A549 (cell line): ENCODE measurements at places on chromosomes 12 and 14.

GRCh38 chr12:9961106-9961505, 10.1 kb upstream of the CLEC12A start:
- DNase-seq: no peak

GRCh38 chr14:92510972-92511371, 2.6 kb upstream of the RIN3 start:
- DNase-seq: no peak

- DNase-seq: no peak
Measured at GRCh38 chr14:77882636-77883035, 82.7 kb downstream of the ADCK1 start.

DNA sequence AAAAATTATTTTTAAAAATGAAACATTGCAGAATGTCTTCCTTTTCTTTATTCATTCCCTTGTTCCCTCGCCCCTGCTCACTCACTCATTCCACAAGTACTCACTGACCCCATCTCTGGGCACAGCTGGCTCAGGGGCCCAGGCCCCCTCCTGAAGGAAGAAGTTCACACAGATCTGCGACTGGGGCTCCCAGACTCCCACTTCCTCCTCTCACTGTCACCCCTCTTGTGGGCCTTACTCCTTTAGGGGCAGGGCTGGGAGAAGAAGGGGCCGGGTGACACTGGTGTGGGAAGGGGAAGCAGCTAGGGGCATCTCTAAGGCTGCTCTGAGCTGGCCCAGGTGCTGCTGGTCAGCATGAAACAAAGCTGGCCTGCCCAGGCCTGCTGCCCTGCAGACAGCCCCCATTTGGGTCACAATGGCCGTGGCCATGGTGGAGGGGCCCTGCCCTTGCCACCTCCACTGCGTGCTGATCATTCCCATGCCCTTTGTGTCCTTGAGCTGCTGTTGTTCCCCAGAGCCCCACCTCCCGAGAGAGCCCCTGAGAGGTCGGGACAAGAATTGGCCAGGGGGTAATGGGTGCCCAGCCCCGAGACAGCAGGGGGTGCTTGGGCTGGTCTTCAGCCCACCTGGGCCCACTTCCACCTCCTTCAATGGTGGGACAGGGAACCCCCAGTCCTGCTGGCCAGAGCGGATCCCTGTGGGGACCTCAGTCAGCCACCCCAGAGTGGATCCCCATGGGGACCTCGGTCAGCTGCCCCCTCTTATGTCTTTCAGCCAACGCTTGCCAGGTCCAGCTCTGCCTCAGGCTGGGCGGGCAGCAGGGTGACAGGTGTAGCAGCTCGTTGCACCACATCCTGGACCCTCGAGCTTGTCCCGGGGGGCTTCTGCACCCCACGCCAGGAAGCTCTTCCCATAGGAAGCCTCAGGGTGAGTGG, 212.4 kb upstream of the C14orf180 start:
- no peak for DNase-seq

GRCh38 chr12:125399489-125399888, 334.3 kb downstream of the AACS start:
- DNase-seq: no peak

DNA sequence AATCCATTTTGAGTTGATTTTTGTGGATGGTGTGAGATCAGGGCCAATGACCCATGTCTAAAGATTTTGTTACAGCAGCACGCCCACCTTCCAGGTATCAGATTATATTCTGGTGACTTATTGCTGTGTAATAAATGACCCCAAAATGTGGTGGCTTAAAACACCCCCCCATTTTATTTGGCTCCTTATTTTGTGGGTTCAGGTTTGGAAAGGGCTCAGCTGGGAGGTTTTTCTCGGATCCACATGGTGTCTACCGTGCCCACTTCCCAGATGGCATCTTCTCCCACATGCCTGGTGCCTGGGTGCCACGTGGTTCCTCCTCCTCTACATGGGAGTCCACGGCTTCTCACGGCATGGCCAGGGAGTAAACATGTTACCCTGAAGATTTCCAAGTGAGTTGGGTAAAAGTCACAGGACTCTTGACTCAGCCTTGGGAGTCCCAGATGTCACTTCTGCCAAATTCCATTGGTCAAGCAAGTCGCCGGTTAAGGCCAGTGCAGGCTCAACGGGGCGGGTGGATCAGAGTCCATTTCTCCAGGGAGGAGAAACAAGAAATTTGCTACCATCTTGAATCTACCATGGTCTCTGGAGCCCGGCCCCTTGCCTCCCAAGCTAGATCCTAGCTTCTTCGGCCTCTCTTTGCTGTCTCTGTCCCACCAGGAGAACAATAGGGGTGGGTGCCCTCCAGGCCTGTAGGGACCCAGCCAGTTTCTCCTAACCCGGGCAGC, 214.3 kb downstream of the KIF26A start:
- DNase-seq: no peak

DNA sequence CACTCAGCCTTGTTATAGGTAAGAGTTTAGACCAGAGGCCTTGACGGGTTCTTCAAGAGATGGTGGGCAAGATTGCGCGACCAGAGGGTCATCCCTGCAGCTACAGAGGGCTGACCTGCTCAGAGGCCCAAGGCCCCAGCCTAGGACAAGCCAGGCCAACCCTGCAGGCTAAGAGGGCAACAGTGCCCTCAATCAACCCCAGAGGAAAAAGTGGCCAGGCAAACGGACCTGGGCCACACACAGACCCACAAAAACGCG, 1.3 kb downstream of the SSH1 start:
- DNase-seq: no peak

GRCh38 chr12:30870491-30871265, 55.9 kb upstream of the TSPAN11 start:
- DNase-seq: no peak

DNA sequence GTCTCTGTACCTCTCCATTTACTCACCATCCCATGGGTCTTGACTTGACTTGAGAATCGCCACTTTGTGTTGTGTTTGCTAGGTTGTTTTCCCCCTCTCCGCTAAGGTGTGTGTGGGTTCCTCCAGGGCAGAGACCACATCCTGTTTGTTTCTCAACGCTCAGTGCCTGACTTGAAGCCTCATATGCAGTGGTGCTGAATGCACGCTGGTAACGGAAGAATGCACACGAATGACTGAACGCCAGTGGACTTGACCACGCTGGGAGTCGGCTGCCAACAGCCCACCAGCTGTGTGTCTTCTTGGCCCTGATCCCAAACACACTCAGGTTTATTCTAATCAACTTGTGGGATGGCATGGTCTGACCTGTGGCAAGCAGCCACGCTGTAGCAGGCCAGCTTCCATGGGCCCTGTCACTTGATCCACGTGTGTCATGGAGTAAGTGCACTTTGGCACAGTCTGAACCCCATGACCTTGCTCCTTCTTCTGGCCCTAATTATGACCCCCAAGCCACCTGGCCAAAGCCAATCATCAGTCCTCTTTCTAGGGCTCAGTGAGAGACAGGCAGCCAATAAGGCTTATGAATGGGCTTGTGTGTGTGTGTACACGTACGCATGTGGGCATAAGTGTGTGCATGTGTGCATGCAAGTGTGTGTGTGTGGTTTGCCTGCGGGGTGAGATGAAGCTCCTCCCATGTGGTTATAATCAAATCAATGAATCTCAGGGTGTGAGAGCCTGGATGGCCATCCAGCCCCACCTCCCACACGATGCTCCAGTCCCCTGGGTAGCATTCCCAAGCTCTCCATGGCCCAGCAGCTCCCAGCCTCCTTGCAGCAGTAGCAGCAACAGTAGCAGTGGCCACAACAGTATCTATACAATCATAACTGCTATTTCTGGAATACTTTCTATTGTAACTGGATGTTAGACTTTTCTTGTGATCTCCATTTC, 6.4 kb upstream of the TC2N start:
- DNase-seq: no peak

DNA sequence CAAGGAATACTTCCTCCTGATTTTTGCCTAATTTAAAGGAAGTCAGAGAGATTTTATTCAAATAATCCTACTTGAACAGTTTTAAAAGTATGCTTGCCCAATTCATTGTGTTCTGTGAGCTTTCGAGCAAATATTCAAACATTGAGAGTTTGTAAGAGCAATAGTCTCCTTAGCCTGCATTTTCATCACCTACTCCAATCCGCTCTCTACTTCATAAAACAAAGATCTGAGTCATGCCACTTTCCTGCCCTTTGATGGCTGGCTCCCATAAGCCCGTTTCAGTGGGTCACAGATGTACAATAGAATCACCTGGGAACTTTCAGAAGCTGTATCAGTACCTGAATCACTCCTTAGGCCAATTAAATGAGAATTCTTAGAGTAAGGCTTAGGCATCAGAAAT, 319.2 kb downstream of the PDZRN4 start:
- DNase-seq: no peak

DNA sequence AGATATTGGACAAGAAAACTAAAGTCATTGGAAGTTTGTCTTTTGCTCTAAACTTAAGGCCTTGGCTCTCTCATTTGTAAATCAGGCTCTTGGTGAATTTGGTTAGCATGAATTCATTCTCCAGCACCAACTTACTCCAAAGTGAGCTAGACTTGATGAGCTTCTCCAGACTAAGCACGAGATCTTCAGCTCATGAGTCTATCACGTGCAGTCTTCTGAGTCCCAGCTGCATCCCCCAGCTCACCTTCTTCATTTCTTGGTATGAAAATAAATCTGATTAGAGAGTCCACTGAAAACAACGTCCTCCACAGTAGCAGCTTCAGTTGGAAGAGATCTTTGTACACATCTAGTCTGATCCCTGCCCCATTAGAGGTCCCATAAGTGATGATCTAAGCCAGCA, 52.5 kb upstream of the DDX11 start:
- DNase-seq: no peak
